ENCODE measurements at places on chromosomes 11 and 22. TPM values are rescaled to one million over a fixed set of nuclear protein-coding genes. Genes with fewer than 3 reads are reported as not detected.

DNA sequence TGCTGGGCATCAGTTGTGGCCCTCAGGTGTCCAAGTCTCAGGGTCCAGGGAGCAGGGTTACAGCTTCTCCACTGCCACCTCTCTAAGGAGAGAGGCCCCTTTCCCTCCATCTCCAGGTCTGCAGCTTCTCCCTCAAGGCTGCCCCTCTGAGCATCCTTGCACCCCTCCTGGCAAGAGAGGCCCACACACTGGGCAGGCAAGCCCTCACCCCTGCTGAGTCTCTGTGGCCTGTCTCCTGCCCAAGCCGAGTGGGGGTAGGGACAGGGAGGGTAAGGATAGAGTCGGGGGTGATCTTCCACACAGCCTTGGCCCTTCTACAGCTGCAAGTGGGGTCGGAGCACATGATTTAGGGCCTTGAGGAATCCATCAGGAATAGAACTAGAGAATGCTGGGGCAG, 76.6 kb downstream of the ST3GAL4 start:
- no peak for DNase-seq

- DNase-seq: no peak
Measured at GRCh38 chr11:77094841-77095365, 7.7 kb upstream of the OMP start.

DNA sequence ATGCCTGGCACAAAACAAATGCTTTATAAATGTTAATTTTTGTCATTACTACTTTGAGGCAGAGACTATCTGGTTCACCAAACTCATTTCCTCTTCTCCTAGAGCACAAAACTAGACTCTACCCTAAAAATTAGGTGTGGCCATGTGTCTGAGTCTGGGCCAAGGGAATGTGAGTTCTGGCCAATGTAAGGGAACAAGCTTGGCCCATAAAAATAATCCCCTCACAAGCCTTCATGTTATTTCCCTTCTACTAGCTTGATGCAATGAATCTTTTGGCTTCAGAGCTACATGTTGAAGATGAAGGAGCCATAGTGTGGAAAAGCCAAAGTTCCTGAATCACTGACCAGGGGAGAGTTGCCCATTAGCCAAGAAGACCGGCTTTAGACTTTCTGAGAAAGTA, 406.5 kb upstream of the CCDC90B start:
- DNase-seq: no peak

DNA sequence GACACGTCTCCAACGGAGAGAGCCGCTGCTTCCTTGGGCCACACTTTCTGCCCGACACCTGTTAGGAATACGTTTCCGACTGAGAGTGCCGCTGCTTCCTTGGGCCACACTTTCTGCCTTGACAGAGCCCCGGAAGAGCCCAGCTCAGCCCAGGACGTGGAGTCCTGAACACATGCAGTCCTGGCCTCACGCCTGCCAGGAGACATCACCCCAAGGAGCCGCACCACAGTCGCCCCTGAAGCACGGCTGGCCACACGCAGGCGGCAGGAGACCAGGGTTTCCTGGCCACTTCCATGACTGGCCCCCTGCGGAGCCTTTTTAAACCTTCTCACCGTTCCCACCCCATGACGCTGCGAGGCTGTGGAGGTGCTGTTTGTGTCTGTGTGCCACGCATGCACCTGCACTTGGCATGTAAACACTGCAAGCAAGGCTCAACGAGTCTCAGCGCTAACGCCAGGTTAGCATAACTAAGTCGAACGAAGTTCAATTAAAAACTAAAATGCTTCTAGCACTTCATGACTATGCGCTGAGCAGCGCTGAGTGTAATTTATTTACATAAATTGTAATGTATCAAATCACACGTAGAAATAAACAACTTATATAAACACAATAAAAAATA, 8.8 kb downstream of the TOLLIP start:
- DNase-seq: no peak

- DNase-seq: no peak
Measured at GRCh38 chr11:12179019-12179418, 68.6 kb downstream of the MICAL2 start.

DNA sequence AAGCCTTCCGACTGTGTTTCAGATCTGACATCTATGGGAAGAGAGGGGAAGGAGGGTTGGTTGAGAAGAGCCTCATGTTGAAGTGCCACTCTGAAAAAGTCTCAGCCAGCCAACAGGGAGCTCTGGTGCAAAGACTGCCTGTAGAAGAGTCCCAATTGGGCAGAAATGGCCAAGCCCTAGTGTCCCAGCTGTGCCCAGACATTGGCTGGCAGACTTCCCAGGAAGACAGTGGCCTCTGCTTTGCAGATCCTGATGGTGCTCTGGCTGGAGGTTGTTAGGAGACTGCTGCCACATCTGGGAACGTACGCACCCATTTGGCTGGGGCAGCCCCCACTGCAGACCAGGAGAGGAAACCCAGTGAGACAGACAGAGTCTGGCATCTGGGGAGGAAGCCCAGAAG, 3.2 kb upstream of the PLA2G3 start:
- no peak for DNase-seq

- no peak for DNase-seq
Measured at GRCh38 chr11:120031612-120032600, 106.0 kb downstream of the TRIM29 start.

DNA sequence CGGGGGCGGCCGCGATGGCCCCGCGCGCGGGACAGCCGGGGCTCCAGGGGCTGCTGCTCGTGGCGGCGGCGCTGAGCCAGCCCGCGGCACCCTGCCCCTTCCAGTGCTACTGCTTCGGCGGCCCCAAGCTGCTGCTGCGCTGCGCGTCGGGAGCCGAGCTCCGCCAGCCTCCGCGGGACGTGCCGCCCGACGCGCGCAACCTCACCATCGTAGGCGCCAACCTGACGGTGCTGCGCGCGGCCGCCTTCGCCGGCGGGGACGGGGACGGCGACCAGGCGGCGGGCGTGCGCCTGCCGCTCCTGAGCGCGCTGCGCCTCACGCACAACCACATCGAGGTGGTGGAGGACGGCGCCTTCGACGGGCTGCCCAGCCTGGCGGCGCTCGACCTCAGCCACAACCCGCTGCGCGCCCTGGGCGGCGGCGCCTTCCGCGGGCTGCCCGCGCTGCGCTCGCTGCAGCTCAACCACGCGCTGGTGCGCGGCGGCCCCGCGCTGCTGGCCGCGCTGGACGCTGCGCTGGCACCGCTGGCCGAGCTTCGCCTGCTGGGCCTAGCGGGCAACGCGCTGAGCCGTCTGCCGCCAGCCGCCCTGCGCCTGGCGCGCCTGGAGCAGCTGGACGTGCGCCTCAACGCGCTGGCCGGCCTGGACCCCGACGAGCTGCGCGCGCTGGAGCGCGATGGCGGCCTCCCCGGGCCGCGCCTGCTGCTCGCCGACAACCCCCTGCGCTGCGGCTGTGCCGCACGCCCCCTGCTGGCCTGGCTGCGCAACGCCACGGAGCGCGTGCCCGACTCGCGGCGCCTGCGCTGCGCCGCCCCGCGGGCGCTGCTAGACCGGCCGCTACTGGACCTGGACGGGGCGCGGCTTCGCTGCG, 697 bp downstream of the TPBGL start:
- peak; percentile 94 for DNase-seq

DNA sequence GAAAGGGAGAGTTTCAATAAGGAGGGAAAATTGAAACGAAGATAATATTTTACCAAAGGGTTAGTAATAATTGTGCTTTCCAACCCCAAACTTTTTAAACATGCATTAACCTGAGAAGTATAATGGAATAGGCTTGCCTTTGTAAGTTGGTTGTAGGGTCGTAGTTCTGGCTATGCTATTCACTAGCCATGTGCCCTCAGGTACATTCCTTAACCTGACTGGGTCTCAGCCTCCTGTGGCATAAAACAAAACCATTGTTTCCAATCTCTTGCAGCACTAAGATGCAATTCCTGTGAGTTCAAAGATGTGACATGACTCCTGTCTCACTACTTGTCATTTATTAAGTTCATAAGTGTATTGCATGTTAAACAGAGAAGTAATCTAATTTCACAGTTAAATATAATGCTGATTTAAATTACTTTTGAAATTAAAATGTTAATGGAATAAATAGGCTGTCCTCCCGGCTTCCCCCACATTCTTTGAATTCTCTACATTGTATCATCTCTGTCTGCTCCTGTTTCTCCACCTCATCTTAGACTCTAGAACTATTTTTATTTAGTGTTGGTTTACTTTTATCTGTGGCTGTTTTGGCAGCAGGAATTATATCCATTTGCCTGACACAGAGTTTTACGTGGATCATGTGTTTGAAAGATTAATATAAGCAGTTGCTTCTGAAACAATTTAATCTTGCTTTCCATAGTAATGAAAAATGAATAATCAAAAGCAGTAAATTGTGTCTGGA, 216.3 kb downstream of the FAT3 start:
- no peak for DNase-seq

DNA sequence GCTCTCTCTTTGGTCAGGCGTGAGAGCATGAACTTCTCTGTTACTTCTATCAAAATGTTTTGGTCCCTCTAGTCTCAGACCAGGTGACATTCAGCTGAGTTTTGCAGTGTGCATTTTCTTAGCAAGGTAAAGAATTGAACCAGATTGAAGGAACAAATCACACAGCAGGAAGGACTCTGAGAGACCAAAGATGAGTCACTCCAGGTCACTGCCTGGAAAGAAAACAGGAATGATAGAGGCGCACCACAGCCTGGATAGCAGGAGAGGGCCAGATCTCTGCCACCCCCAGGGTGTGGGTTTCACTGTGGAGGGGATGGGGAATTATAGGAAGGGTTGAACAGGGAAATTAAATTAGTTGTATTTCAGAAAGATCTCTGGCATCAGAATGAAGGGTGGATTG, 788.3 kb downstream of the NTM start:
- peak; percentile 51 for DNase-seq

GRCh38 chr11:5257296-5257695, 2.7 kb upstream of the HBG2 start:
- DNase-seq: no peak

DNA sequence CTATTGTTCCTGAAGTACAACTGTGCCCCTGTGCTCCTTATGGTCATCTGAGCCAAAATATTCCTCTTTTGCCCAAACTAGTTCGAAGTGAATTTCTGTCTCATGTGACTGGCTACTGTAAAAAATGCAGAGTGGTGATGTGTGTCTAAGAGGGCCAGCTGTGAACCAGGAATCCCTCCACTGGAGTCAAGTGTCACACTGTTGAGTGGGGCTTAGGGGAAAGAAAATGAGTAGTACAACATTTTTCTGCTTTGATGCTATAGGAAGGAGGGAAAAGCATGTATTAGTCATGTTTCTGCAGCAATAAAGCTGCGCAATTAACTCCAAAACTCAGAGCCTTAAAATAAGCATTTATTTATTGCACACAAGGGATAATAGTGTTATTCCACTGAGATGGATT, 39.8 kb upstream of the HMGXB4 start:
- DNase-seq: no peak

DNA sequence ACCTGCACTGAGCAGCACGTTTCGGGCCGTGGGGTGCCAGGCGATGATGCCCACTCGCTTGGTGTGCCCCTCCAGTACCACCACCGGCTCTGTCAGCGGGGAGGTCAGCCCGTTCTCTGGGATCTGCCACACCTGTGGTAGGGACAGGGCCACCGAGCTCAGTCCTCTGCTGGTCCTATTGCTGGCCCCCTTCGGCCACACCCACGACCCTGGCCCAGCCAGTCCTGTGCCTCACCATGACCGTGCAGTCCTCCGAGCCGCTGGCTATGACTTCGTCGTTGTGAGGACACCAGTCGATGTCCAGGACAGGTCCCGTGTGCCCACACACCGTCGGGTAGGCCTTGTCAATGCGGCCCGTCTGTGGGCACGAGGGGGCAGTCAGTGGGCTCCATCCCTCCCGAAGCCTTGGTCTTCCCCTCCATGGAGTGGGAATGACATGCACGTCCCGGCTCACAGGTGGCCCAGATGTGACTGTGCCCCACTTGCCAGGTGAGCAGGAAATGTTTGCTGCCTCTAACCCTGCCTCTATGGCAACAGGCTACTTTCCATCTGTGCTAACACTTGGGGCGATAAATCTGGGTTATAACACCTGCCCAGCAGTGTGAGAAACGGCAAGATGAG, 1.4 kb downstream of the CORO1B start:
- DNase-seq: no peak

DNA sequence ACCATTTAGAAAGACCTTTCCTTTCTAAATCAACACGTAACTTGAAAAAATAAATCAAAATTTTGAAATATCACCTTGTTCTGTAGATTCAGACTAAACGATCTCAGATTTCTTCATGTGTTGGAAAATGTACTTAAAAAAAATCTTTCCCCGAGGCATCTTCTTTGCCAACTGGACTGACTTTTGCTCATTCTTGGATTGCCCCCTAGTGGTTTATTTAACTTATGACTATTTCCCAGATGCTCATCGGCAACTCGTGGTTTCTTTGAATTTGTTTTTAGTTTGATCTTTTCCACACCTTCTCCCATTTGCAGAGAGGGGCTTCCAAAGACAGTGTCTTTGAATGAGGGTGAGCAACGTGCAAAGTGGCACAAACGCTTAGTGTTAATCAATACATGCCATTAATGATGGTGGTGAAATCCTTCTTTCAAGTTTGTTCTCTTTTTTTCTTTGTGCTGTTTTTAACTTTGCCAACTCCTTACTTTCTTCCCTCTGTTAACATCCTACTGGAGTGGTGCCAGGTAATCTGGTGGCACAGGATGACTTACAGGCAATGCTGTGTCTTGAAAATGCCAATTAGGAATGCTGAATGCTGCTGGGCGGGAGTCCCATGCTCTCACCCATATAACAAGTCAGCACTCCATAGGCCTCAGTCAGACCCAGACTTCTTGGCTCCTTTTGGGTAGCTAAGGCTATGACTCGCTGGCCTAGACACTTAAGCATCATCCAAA, 18.3 kb downstream of the PRSS23 start:
- peak; percentile 56 for DNase-seq

DNA sequence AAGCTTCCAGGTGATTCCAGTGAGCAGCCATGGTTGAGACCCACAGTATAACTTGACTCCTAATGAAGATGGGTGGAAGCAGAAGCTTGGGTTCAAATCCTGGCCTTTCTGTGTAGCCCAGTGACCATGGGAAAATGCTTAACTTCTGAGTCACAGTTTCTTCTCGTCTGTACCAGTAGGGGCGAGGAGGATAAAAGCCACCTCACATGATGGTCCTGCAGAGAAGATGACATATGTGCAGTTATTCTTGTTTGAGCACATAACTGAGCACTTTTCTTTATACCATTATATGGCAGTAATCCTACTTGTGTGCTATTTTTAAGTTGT, 4.9 kb downstream of the TMEM109 start:
- DNase-seq: peak; percentile 27

- no peak for DNase-seq
Measured at GRCh38 chr11:73188301-73188700, 29.8 kb upstream of the P2RY2 start.

GRCh38 chr22:36107436-36107835, 53.1 kb downstream of the APOL3 start:
- DNase-seq: no peak

GRCh38 chr11:118084247-118084646, 2.5 kb downstream of the SMIM35 start:
- no peak for DNase-seq

GRCh38 chr11:74672956-74673692, 58.1 kb downstream of the CHRDL2 start:
- DNase-seq: peak; percentile 96

PHF21B gene
- 0.57 TPM for total RNA-seq

PRAME gene
- total RNA-seq: 41.9 TPM

SNX32 gene
- total RNA-seq: 0.39 TPM

TSGA10IP gene
- not detected for total RNA-seq

MIOX gene
- not detected for total RNA-seq

JAML gene
- total RNA-seq: not detected

KCNJ1 gene
- not detected for total RNA-seq

ELMOD1 gene
- total RNA-seq: 2.6 TPM

FAT3 gene
- 1.1 TPM for total RNA-seq

GUCY1A2 gene
- 1.1 TPM for total RNA-seq

GPR83 gene
- not detected for total RNA-seq

MFRP gene
- not detected for total RNA-seq

NFAM1 gene
- total RNA-seq: 0.17 TPM

OR8U1 gene
- total RNA-seq: not detected

All from Daoy (cell line).